ENCODE measurements at places on chromosomes 1 and 21.
A peak's percentile ranks its signal among the peaks of the same experiment; 100 is the strongest.

- DNase-seq: no peak
Observed at GRCh38 chr1:219324629-219325367, 151.1 kb downstream of the LYPLAL1 start.

DNA sequence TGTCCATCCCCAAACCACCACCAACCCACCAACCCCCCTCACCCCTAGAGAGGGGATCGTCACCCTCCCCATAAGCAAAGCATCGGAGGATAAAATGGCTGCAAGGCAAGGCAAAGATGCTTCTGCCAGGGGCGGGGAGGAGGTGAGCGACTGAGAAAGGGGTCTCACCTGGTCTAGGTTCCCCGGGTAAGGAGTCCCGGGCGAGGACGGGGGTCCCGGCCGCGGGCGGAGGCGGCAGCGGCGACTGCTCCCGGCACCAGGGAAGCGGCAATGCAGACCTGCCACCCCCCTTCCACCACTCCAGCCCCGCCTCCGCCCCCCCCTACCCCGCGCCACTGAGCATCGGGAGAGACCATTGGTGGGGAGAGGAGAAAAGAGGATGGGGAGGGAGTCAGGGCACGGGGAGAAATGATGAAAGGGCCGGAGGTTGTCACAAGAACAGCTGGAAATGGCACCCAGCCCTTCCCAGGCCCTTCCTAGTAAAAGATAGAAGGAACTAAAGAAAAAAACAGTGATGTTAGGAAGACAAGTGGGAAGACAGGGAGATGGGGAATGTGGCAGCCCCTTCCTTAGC lies at the start of gene SV2A:
TSS of gene SV2A (minus strand) at position 274 of the 574 bp plus-strand sequence. CDS start 4,004 bp downstream, outside the sequence.
- peak; percentile 59 for DNase-seq

DNA sequence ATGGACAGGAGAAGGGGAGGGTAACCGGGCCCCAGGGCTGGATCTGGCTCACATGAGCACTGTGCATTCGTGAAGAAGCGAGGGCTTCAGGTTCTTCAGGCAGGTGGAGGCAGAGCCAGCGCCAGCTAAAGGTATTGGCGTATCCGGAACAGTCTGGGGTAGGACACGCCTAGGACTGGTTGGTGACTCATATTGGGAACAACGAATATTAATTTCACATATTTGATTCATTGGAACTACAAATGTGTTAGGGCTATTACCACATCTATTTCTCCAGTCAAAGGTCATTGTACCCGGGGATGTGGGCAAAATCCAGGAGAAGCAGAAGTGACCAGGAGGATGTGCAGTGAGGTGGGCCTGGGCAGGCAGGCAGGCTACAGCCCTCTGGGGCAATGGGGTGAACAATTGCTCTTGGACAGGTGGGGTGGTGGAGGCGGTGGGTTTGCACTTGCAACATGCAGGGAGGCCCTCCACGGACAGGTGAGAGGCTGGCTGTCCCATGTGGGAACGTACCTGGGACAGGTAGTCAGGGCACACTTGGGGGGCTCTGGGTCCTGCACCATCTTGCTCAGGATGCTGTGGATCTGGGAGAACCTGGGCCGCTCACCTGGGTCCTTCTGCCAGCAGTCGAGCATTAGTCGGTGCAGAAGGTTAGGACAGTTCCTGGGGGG lies 26.7 kb downstream of the CDCA8 start:
- no peak for DNase-seq

- DNase-seq: no peak
Observed at GRCh38 chr1:198922638-198923430, 284.0 kb downstream of the PTPRC start.

DNA sequence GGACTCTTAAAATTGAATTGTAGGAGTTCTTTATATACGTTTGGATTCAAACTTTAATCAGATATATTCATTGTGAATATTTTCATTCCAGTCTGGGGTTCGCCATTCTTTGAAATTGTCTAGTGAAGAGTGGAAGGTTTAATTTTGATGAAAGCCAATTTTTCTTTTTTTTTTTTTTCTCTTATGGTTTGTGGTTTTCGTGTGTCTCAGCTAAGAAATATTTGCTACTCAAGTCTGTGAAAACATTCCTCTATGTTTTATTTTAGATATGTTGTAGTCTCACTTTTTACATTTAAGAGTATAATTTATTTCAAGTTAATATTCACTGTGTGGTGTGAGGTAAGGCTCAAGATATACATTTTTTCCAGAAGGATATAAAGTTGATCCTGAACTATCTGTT lies 220.5 kb downstream of the KCNT2 start:
- no peak for DNase-seq

DNA sequence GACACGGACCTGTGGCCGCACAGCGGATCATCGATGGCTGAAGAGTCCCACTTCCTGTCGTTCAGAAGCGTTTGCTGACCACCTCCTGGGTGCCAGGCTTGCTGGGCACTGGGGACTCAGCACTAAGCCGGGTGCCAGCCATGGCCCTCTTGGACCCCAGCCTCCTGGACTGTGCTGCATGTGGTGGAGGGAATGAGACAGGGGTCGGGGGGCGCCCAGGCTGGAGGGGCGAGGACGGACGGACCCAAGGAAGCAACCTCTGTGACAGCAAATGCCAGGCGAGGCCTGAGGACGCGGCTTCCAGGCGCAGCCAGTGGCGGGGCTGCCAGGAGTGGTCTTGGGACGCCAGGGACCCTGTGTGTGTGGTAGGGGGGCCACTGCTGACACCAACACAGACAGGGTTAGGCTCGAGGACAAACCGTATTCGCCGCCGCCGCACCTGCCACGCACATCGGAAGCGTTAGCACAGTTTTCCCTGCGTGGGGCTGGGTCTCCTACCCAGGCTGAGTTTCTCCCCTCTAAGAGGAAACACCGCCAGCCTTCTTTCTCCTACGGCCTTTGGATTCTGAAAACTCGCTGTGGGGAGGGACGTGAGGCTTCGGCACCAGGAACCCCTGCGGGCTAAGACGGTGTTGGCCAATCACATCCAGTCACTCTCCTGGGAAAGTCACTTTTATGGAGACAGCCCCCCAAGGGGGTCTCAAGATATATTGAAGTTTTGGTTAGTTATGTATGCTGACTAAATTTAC lies 3.1 kb upstream of the MXRA8 start:
- no peak for DNase-seq

DNA sequence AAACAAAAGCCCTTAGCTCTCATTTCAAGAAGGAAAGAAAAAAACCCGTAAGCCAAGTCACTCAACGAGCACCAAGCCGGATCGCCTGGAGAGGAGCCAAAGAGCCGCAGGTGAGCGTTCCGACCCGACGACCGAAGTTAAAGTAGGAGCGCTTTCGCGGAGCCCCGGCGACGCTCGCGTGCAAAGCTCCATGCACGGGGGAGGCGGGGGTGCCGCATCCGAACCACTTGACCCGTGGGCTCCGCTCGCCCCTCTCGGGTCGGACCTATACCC lies 382 bp downstream of the GPBP1L1 start:
- DNase-seq: peak; percentile 73

GRCh38 chr1:16013220-16013907 lies 4.5 kb downstream of the HSPB7 start:
- DNase-seq: peak; percentile 44

GRCh38 chr1:165632152-165632469 lies 1.1 kb downstream of the MGST3 start:
- peak; percentile 23 for DNase-seq

DNA sequence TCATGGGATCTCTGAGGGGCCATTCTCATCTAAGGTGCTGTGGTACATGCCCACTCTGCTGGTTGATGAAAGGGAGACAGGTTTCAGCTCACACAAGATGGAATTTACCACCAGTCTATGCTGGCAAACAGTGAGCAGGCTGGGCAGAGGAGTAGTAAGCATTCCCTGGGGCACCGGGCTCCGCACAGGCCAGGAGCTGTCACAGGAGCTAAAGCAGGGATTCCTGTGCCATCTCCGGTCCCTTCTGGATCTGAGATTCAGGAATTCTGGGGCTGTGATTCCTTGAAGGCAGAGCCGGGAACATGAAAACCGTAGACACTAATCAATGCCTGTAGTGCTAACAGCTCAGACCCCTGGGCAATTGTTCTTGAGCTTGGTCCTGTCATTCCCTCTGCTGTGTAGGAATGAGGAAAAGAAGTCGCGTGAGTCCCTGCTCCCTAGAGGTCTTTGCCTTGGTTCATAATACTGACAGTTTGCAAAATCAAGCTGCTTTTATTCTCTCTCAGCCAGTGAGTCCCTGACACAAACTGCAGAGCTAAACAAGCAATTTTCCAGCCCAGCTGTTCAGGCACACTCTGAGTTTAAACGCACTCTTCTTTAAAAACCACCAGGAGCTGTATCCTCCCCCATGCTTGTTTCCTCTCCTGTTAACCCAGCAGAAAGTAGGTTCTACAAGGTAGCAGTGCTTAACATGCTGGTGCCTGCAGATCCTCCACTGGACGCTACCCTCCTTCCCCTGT lies 52.5 kb downstream of the MDM4 start:
- no peak for DNase-seq

- no peak for DNase-seq
Observed at GRCh38 chr1:5727191-5727590, 265.0 kb downstream of the NPHP4 start.

- DNase-seq: no peak
Observed at GRCh38 chr1:155082301-155083051, 3.8 kb downstream of the EFNA3 start.

DNA sequence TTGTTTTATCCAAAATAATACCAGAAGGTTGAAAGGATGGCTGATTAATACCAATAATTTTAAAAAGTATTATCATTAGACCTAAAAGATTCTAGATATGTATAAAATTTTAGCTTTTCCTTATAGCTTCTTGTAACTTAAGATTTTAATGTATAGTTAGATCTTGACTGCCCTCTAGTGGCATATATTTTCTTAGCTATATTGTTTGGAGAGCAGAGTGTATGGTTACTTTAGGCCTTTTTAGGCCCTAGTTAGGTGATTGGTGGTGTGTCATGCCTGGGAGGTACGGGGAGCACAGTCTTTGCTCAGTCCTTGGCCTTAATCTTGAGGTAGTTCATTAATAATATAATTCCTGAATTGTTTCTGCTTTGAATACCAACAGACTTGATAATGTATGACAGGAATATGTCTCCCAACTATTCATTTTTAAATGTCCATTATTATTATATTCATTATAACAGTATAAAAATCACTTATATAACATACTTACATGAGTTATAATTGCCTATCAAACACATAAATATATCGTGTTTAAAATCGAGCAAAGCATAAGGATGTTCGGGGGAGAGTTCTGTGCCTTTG lies 328.4 kb downstream of the ZP4 start:
- no peak for DNase-seq

GRCh38 chr1:13730291-13730690 lies 30.3 kb downstream of the PRDM2 start:
- no peak for DNase-seq

DNA sequence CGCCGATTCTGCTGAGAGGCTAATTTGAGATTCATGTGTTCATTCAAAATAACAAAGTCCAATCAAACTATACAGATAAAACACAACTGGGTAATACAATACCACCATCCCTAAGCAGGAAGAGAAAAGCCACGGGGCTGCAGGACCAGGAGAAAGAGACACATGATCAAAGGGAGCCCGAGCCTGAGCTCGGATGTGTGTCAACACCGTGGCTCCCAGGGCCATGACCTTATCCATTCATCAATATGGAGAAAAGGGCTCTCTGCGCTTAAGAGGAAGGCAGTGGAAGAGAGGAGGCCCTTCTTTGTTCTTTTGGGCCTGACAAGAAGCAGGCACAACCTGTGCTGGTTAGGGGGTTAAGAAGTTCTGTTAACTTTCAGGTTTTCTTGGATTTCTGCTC lies 56.7 kb downstream of the HUNK start:
- no peak for DNase-seq

- DNase-seq: no peak
Observed at GRCh38 chr1:167359295-167359694, 138.6 kb downstream of the POU2F1 start.

GRCh38 chr21:46366561-46366960 lies 42.6 kb downstream of the PCNT start:
- DNase-seq: no peak

DNA sequence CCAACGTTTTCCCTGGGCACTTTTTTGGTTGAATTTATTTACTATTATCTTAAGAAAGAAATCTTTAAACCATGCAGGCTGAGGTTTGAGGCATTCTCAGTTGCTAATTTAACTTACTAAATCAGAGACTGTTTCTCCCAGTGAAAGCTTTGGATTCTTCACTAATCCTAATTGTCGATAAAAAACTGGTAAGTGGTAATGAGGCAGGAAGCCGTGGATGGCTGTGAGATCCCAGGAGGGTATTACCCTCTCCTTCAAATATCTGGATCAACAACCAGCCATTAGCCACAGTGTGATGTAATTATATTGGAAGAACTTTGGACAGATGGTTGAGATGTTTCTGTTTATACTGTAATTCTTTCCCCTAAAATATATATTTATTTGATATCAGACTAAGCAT lies 485.0 kb downstream of the DISC1 start:
- no peak for DNase-seq

GRCh38 chr21:38151021-38151645 lies 105.7 kb upstream of the KCNJ15 start:
- no peak for DNase-seq

DNA sequence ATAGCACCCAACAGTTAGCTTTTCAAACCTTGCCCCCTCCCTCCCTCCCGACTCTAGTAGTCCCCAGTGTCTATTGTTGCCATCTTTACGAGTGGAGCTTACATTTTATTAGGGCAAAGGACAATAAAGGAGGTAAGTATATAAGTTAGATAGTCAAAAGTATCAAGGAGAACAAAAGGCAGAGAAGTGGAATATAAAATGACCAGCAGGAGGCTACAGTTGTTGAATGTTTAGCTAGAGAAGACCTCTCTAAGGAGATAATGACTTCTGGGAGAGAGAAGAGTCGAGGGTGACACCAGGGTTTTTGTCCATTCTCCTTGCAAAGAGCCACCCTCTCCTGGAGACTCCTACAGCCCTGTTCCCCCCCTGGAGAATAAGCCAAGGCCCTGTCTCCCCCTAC lies 48.7 kb downstream of the SYT6 start:
- no peak for DNase-seq

DNA sequence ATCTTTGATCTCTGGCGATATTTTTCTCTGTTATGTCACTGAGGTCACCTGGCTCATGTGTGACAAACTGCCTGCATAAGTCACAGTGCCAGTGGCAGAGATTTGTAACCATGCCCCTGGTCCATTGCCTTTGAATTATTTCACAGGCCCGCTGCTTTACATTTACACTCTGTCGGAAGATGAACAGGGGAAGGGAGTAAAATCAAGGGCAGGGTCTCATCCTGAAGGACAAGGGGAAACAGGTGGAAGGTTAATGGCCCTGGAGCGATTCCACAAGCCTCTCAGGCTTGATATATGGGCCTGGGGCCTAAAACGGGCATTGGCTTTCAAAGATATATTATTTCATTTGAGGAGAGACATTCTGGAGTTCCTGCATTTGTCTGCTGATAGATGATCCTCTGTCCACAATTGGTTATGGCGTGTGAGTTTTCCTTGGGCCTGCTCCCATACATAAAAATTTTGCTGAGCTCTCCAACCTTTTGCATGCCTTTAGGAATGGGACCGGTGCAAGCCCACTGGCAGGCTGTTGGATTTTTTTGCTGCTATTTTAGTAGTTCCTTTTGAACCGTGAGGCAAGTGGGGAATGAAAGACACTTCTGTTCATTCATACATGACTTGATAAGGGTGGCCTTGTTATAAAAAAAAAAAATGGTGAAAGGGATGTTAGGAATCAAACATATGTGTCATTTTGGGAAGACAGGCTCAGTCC lies 51.9 kb downstream of the NR5A2 start:
- no peak for DNase-seq
